ENCODE measurements at places on chromosomes 2 and 18.

GRCh38 chr2:46568212-46569009 lies 89.0 kb downstream of the TMEM247 start:
- no peak for DNase-seq

DNA sequence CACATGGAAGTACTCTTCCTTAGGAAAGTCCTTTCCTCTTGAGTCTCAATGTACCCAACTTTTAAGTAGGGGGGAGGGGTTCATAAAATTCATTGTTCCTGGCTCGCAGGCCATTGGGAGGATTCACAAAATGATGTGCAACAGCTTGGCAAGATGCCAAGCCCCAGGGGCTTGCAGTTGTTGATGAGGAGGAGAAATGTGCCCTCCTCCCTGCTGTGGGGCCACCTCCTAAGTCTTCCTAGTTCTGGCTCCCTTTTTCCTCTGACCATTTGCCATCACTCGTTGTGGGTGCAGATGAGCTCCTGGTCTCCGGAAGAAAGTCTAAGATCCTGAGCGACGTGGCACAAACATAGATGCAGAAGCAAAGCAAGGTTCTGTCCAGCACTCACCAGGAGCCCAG lies 435.4 kb downstream of the EIPR1 start:
- no peak for DNase-seq

DNA sequence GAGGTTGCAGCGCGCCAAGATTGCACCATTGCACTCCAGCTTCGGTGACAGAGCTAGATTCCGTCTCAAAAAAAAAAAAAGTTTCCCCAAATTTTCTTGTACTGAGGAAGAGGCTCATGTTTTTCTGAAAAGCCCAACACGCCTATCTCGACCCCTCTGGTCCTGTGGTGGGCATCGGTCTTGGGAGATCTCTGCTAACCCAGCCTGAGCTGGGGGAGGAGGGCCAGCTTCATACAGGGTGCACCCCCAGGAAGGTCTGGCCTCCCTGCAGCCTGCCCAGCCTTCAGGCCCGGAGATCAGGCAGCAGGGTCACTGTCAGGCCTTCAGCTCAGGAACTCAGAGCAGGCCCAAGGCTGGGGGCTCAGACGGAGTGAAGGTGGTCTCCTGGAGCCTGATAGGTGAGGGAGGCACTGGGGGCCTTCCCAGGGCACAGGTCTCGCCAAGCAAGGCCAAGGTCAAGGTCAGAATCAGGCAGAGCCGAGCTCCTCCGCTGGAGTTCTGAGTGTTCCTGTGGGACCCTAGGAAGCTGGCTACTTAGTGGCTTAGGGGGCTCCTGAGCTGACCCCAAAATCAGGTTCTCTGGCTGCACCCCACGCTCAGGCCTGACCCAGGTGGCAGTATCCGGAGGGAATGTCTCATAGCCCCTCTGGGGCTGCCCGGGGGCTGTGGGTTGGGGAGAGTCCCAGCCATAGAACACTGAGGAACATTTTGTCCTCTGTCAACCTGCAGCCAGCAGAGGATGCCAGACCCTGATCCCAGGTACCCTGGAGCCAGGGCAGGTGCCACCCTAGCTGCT lies 37.9 kb upstream of the SMAD7 start:
- no peak for DNase-seq

DNA sequence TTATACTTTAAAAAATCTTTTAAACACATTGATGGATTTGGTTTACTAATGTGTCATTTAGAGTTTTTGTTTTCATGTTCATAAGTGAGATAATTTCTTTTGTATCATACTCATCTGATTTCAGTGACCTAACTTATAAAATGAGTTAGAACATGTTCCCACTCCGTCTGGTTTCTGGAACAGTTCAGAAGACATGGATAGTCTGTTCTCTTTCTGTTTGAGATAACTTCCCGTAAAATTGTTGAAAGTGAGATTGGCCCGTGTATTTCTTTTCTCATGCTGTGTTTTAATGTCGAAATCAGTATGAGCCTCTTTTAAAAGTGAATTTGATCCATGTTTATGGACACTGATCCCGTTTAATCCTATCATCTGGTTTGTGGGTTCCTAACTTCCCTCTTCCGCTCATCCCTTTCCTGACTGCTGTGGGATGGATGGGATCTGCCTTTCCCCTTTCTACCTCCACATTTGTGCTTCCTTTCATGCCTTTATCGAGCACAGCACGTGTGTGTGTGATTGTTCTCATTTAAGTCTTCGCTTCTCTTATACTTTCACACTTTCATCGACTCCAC lies 78.9 kb downstream of the COPS8 start:
- no peak for DNase-seq

DNA sequence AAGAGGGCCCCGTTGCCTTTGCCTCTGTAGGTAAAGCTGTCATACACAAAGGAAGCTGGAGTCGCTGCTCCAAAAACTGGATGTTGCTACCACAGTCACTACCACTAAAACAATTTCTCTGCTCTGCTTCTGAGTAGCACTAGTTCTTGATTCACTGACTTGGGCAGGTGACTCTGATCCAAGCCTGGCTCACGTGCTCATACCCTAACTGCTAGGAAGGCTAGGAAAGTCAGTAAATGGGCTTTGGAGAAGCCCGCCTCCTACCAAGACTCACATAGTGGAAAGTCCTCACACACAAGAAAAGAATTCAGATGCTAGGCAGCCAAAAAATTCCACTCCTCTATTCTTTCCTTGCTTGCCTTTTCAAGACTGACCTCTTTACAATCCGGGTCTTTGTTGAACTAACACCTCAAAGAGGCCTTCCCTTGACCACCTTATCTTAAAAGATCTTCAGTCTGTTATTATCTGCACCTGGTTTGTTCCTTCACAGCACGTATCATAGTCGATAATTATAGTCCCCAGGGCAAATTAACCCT lies 11.4 kb upstream of the DYNC1I2 start:
- no peak for DNase-seq

- DNase-seq = no peak
Observed at GRCh38 chr18:31884020-31884419, 58.9 kb downstream of the TRAPPC8 start.

GRCh38 chr18:80037300-80037699 lies 3.1 kb downstream of the RBFA start:
- no peak for DNase-seq

- DNase-seq = no peak
Observed at GRCh38 chr2:45224321-45224992, 215.2 kb upstream of the SIX2 start.

DNA sequence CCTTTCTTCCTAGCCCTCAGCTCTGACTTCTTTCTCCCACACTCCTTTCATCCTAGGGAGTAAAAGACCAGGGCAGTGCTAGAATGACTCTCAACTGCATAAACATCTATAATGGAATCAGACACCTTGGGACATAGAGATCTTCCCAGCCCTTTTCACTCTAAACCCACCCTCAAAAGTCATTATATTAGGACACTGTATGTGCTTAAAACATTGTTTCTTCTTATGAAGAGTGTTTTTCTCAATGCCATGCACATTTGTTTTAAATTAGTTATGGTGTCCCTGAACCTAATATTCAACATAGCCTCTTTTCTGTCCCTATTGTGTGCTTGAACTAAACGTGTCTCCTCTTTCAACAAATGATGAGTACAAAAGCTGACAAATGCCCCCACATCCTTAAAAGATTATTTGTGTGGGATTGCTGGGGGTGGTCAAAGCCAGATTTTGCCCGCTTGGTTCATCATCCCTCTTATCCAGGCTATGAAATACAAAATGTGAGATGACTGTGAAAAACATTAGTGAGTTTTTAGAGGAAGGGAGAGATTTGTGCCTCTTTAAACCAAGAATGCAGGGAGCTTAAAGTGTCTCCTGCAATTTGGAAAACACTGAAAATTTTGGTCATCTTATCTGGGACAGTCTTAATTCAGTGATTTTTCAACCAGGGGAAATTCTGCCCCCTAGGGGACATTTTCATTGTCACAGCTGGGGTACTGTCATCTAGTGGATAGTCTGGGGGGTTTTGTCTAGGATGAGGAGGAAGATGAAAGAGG lies 29.0 kb downstream of the SERPINB5 start:
- DNase-seq = no peak
